ENCODE measurements at places on chromosomes 16 and 17.
A peak's percentile ranks its signal among the peaks of the same experiment; 100 is the strongest.

GRCh38 chr16:27202923-27203506, 311 bp upstream of the KDM8 start:
- DNase-seq, result peak; percentile 65

DNA sequence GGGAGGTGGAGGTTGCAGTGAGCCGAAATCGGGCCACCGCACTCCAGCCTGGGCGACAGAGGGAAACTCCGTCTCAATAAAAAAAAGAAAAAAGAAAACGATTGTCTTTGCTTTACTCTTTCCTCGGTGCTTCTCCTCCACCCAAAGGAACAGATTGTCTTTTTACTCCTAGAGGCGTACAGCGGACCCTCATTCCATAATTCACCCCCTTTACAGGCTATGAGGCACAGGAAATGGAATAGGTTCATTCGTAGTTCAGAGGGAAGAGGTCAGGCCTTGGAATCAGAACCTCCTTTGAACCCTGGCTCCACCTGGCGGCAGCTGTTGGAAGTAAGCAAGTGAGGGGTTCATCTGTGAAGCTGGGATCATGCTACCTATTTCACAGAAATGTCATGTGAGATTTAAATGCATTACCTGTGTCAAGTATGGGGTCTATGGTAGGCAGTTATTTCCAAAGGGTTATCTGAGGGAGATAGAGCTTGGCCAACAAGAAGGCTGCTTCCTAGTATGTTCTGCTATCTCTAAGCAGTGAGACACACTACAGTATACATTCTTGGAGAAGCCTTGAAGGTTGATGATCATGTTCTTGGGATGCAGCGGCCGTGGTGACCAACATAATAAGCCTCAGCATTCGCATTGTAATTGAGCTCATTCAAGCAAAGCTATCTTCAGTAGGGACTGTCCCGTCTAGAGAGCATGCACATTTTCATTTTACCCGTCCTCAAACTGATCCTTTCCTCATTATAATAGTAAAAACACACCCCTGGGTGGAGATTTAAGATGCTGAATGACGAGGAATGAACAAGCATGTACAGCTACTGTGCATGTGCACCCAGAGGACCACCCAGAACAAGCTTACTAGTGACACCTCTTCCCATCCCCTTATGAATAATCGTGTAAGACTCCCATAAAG, 18.7 kb upstream of the ZNF689 start:
- no peak for DNase-seq

DNA sequence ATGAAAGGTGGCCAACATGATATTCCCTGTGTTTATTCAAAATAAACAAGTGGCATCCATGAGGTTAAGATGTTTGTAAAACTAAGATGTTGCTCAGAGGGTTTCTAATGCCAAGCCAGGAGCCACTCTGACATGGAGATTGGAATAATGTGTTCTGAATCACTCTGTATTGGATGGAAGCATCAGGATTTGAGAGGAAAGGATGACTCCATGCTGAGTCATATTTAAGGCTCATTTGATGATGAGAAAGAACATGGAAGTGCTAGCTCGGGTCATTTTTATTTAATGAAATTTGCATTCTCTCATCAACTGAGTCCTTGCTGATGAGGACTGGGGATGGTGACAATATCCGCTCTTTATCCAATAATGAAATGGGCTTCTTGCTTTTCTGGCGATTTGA, 6.2 kb downstream of the VAT1L start:
- DNase-seq, result peak; percentile 50

GRCh38 chr17:69086641-69087040, 25.9 kb upstream of the ABCA9 start:
- DNase-seq, result no peak

GRCh38 chr17:40443196-40443987, at the start of gene IGFBP4:
TSS of gene IGFBP4 (plus strand) at chr17:40443450. CDS start at chr17:40443736, 286 bp downstream.
- no peak for DNase-seq

DNA sequence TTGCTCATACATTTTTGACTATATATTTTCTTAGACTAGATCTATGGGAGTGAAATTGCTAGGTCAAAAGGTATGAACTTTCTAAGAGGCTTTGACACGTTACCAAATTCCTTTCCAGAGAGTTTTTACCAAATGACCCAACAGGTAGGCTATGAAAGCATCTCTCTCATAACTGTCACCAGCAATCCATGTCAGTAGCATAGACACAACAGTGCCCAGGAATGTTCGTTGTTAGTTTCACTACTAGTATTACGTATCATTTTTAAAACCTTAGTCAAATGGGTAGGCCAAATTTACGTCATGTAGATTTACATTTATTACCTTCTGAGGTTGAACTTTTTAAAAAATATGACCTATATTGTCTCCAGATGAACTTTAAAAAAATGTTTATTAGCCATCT, 66.8 kb downstream of the MARCHF10 start:
- DNase-seq, result no peak

- DNase-seq, result peak; percentile 44
These were observed 161.5 kb downstream of the FTO start for GRCh38 chr16:53865494-53865863.

Measured in non-pigmented ciliary epithelial cell (primary cell).